Stimulated activated CD4-positive, alpha-beta T cell treated with anti-CD3 and anti-CD28 coated beads, Interleukin-4, amount 100 ng/mL, for 48 hours (primary cell): ENCODE measurements at places on chromosomes 4 and X.

GRCh38 chrX:39162322-39162735 lies 361.1 kb downstream of the MID1IP1 start:
- DNase-seq = peak; percentile 45

GRCh38 chr4:52957220-52957686 lies 95.1 kb downstream of the RASL11B start:
- DNase-seq = no peak

DNA sequence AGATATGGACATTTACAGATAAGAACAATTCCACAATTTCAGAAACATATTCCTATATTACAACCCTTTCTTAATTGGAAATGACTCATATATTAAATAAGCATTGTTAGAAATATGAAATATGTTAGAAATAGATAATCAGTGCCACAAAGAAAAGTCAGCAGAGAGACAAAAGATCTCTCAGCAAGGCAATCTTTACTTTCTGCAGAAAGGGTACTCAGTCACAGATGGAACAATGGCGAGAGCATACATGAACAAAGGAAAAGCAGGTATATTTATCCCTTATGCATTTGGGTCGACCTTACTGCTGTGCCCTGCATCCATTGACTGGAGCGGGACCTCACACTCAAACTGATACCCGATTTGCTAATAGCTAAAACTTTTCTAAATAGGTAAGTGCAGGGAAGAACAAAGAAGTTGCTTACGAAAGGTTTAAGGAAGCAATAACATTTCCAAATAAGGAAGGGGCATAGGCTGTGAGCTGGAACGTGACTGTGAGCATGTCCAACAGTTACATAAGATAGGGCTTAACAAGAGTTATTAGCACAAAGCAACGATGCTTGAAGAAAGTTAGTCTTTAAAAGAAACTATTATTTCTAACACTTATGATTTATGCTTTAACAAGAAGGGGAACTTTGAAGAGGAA lies 40.8 kb downstream of the MGARP start:
- DNase-seq = no peak

- DNase-seq = no peak
These were observed 3.3 kb downstream of the PLS3 start for GRCh38 chrX:115564243-115564642.

- no peak for DNase-seq
These were observed 89.5 kb upstream of the CITED1 start for GRCh38 chrX:72395237-72395636.

DNA sequence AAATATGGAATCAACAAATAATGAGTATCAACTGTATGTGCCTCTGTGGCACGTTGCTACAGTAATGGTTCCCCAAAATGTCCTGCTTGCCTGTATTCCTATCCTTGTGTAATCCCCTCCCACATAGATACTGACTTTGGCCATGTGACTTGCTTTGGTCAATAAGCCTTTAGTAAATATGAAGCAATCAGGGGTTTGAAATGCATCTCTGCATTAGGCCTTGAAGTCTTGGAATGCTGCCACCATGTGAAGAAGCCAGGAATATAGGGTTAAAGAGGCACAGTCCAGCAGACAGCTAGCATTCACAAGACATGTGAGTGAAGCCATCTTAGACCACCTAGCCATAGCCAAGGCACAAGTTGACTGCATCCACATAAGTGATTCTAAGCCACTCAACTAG lies 190.9 kb downstream of the GABRB1 start:
- no peak for DNase-seq

DNA sequence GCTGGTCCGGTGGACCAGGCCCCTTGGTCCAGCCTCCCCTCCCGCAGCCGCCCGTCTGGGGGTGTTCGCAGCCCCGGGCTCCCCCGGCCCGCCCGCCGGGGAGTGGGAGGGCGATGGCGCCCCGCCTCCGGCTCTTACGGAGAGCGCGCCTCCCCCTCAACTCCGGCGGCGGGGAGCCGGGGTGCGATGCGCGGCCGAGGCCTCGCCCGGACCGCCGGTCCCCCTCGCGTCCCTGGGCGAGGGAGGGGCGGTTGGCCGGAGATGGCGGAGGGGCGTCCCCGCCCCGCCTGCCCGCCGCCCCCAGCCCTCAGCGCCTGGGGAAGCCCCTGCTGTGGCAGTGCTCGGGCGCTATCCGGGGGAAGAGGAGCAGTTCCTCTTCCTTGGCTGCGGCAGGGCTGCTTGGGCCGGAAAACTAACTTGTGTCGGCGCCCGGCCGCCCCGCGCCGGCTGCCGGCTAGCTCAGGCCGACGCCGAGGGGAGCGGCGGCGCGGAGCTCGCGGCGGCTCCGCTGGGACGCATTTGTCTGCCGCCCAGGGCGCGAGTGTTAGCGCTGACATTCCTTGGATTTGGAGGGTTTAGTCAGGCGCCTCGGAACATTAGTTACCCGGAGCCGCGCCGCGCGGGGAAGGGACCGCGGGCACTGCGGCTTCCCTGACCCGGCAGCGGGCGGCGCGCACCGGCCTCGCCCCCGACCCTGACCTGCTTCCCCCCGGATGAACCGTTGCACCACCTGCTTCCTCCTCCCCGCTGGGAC lies 994 bp downstream of the GALNT7 start:
- peak; percentile 43 for DNase-seq

- DNase-seq = no peak
These were observed 37.8 kb downstream of the LEF1 start for GRCh38 chr4:108130955-108131354.

DNA sequence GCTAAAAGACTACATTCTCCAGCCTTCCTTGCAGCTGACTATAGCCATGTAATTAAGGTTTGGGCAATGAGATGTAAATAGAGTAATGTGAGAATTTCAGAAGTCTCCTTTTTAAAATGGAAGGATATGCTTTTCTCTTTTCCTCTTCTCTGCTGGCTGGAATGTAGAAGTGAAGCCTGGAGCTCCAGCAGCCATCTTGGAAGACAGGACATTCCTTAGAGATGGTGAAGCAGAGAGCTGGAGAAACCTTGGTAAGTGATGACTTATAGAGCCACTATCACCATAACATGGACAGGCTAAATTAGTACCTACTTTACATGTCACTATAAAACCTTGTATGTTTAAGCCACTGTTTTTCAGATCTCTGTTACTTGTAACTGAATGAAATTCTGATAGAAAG lies 48.0 kb downstream of the RASL11B start:
- no peak for DNase-seq

DNA sequence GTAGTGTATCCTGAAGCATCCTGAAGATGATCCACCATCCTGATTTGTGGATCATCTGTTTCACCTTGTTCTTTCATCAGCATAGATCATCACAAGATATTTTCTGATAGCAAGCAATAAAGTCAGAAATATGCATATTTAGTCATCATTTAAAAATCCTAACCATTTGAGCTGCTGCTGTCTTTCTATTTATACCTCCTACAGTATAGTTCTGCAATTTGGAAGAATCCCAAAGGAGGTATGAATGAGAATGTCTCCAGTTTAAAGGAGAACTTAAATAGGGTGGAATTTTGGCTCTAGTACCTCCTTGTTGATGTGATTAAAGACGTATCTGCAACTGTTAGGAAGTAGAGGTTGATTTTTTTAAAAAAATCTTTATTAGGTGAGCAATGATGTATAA lies 7.6 kb downstream of the SLC25A14 start:
- no peak for DNase-seq

- DNase-seq = peak; percentile 41
These were observed 56.0 kb downstream of the TMEM131L start for GRCh38 chr4:153521999-153522801.

GRCh38 chrX:118495958-118496762 lies 545 bp downstream of the DOCK11 start:
- peak; percentile 46 for DNase-seq

DNA sequence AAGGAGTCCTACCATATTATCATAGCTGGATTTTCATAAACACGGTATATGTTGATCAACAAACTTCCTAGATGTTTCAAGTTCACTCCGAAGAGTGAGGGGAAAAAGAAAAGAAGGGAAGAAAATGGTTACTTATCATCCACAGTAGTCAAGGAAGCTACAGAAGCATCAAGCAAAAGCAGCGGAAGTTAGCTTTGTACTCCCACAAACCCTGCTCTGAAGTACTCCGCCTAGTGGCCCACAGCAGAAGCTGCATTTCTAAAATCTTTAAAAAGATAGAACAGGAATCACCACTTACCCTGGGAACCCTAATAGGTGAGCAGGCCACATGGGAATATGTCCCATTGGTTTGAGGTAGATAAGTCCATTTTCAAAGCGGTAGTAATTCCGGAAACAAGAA lies 28.5 kb upstream of the FRG1 start:
- no peak for DNase-seq

DNA sequence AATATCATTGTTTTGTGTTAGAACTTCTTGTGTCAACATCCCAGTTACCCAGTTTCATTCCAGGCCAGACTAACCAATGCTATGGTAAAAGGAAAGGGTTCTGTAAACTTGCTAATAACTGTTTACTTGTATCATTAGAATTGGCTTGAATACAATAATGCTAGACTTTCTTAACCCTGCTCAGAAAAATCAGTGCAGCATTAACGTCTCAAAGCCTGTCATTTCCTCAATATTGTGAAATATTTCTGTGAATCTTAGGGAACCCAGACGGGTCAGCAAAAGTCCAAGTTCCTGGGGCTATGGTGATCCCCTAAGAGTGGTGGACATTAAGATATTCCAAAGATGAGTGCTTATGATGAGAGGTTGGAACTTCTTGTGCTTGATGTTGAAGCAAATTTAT lies 541.2 kb upstream of the MAGEB18 start:
- DNase-seq = no peak

GRCh38 chr4:16450724-16451123 lies 224.5 kb upstream of the TAPT1 start:
- no peak for DNase-seq

- no peak for DNase-seq
These were observed 20.3 kb downstream of the ATP8A1 start for GRCh38 chr4:42636645-42636949.

DNA sequence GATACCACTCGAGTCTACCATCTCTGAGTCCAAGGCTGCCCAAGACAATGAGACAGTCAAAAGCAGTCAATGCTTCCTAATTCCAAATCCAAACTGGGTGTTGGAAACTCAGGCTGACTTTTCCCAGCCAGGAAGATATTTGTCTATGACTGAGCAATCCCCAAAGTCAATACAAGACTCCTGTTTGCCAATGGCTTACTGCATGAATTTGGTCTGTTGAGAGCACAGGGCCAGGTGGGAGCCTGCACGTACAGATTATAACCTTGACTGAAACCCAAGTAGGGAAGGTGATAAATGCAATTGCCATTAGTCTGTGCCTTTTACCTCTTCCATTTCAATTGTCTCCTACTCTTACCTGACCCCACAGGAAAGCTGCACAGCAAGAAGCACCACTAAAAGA lies 72.6 kb upstream of the PPARGC1A start:
- DNase-seq = no peak

DNA sequence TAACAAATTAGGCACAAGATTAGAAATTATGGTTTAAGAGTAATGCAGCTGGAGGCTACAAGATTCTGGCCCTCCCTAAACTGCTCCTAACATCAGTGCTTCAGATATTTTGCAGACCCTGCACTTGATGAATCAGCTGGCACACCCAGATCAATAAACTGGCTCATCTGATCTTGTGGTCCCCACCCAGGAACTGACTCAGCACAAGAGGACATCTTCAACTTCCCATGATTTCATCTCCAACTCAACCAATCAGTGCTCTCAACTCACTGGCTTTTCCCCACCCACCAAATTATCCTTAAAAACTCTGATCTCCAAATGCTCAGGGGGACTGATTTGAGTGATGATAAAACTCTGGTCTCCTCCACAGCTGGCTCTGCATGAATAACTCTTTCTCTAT lies 21.7 kb upstream of the TMEM33 start:
- no peak for DNase-seq

DNA sequence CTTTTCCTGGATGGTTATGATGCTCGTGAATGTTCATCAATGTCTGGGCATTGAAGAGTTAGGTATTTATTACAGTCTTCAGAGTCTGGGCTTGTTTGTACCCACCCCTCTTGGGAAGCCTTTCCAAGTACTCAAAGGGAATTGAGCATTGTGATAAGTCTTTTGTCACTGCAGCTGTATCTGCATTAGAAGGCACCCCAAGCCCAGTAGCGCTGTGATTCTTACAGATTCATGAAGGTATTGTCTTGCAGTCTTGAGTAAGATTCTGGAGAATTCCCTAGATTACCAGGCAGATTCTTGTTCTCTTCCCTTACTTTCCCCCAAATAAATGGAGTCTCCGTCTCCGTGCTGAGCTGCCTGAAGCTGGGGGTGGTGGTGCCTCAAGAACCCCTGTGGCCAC lies 173.4 kb upstream of the HUWE1 start:
- no peak for DNase-seq

- no peak for DNase-seq
These were observed 2.9 kb downstream of the HCFC1 start for GRCh38 chrX:153968754-153969124.

- no peak for DNase-seq
These were observed 83.2 kb downstream of the TMEM131L start for GRCh38 chr4:153549405-153549804.

DNA sequence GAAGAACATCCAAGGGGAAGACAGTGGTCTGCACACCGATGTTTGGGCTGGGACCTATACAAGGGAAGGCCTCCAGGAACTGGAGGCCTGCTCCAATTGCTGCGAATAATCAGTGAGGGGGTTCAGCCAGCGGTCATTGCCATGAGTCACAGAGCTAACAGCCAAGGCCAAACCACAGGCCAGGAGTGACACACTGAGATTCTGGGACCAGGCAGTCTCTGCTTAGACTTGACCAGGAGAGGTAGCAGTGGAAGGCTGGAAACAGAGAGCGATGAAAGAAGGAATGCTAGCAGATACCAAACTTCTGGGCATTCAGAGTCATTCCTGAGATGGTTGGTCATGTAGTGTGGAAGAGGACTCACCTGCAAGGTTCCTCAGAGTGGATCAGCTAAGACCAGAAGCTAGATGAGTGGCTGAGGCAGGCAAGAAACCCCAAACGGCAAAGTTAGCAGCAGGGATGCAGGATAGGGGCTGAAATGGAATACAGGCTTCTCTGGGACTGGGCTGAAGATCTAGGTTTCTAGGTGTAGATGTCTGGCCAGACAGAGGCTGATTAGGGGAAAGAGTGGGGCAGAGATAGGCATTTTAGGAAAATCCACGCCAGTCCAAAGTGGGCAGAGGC lies 54.7 kb downstream of the CNGA2 start:
- DNase-seq = no peak

GRCh38 chr4:9901257-9901656 lies 119.8 kb downstream of the DRD5 start:
- no peak for DNase-seq

GRCh38 chrX:21700967-21701366 lies 42.8 kb upstream of the KLHL34 start:
- no peak for DNase-seq

GRCh38 chr4:156021298-156021697 lies 67.6 kb upstream of the CTSO start:
- DNase-seq = no peak

GRCh38 chr4:81512757-81513501 lies 41.2 kb upstream of the RASGEF1B start:
- DNase-seq = no peak

DNA sequence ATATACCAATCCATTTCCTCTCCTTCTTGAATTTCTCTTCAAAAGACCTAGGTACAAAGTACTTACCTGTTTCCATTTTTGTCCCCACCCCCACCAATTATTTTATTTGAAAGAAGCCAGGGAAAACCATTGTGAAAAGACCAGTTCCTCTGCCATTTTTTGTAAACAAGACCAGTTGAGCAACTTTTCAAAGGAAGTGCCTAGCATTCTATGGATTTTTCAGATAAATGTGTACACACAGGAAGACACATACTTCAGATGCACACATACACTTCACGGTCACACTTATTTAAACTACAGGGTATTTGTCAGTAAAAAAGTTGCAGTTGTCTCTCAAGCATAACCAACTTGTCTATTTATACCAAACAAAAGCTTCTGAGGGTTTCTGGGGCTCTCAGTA lies 587.2 kb upstream of the KLHL4 start:
- DNase-seq = no peak

- DNase-seq = no peak
These were observed 76.4 kb upstream of the NHS start for GRCh38 chrX:17298564-17298963.
